Activated CD4-positive, alpha-beta T cell treated with anti-CD3 and anti-CD28 coated beads, Interleukin-2, Interleukin-4, amounts not matched to agents 100 ng/mL and 50 ng/mL, durations not matched to agents 16 hours and 8 hours (primary cell): ENCODE measurements at places on chromosomes 6 and 20.

- DNase-seq, result no peak
Observed at GRCh38 chr20:48931527-48932374, 10.2 kb downstream of the ARFGEF2 start.

DNA sequence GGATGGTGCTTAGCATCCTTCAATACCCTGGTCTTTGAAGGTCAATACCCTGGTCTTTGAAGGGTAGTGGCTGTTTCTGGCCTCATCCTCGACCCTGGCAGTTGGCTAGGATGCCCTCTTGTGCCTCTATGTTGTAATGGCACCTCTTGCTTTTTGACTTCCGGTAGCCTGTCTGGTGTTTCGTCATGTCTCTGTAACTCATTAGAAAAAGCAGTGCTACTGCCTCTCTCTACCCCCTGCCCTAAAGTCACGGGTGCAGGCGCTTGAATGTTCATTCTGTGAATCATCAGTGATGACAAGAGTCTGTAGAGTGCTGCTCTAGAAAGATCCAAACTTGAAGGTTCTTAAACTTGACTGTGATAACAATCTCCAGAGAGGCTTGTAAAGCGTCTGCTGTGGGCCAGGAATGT is 28.3 kb downstream of the RSPO4 start:
- peak; percentile 48 for DNase-seq

- no peak for DNase-seq
Observed at GRCh38 chr6:130202782-130203181, 20.0 kb downstream of the SAMD3 start.

DNA sequence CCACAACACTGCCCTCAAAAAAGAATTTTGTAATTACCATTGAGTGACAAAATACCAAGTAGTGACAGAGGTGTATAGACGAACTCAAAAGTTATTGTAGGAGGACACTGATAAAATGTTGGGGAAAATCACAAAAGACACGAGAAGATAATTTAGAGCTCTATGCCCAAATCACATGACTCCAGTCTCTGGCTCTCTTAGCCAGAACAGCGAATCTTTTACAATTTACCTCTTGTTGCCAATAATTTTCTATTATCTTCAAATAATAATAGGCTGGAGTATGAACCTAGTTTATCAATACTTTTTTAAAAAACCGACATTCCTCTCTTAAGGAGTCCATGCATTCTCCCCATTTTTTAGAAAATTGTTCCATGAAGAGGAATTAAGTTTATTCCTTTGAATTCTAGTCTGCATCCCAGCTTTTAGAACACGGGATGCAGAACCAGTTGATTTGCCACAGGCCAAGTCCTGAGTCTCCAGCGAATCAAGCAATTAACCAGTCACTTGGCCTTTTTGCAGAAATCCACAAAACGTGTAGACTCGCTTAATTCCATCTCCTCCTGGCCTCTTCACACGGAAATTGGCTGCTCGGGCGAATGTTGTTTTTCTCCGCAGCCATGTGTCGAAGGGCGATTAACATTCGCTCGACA is 507 bp upstream of the RIPPLY2 start:
- DNase-seq, result no peak

DNA sequence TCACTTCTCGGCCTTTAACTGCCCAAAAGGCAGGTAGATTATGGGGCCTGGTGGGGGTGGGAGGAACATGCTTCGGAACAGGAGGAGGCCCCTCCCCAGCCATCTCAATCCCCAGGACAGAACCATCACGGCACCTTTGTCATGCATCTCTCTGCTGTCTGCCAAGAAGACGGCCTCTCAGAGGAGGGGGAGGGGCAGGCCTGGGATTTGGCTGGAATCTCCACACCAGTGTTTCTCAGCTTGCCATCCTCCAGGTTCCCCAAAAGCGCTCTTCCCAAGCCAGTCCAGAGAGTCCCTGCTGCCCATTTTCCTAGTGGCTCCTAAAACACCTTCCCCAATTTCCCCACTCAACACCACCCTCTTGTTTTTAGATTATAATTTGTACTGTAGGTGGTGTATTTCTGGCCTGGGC is 2.5 kb upstream of the POU5F1 start:
- DNase-seq, result no peak

DNA sequence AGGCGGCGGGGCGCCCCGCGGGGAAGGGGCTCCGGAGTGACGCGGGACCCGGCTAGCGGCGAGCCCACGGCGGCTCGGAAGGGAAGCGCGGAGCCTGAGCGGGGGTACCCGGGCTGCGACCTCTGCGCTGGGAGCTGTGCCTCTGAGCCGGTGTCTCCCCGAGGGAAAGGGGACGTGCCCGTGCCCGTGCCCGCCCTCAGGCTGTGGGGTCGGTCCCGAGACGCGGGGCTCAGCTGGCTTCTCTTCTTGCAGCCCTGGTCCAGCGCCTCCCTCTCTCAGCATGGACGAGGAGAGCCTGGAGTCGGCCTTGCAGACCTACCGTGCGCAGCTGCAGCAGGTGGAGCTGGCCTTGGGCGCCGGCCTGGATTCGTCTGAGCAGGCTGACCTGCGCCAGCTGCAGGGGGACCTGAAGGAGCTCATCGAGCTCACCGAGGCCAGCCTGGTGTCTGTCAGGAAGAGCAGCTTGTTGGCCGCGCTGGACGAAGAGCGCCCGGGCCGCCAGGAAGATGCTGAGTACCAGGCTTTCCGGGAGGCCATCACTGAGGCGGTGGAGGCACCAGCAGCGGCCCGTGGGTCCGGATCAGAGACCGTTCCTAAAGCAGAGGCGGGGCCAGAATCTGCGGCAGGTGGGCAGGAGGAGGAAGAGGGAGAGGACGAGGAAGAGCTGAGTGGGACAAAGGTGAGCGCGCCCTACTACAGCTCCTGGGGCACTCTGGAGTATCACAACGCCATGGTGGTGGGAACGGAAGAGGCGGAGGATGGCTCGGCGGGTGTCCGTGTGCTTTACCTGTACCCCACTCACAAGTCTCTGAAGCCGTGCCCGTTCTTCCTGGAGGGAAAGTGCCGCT is 686 bp downstream of the ZGPAT start:
- DNase-seq, result no peak

DNA sequence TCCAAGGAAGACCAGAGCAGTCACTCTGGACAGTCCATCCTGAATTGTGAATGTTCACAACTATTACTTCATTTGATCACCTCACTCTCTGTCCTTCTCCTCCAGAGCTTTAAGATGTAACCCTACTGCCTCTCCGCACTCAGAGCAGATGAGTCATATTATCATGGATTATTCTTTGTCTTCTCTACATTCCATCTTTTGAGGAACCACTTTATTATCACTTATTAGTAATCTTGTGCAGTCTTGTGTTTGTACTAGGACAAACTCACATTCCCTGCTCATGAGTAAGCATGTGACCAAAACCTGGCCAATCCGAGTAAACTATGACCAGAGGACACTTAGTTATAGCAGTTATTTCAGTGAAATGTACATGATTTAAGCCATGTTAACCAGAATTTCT is 401.5 kb upstream of the ADGRB3 start:
- DNase-seq, result no peak

GRCh38 chr6:109212683-109213082 is 117.4 kb downstream of the CEP57L1 start:
- no peak for DNase-seq

- no peak for DNase-seq
Observed at GRCh38 chr6:6995328-6995727, 112.4 kb upstream of the RREB1 start.

- DNase-seq, result no peak
Observed at GRCh38 chr6:45951321-45952167, 64.1 kb downstream of the CLIC5 start.

DNA sequence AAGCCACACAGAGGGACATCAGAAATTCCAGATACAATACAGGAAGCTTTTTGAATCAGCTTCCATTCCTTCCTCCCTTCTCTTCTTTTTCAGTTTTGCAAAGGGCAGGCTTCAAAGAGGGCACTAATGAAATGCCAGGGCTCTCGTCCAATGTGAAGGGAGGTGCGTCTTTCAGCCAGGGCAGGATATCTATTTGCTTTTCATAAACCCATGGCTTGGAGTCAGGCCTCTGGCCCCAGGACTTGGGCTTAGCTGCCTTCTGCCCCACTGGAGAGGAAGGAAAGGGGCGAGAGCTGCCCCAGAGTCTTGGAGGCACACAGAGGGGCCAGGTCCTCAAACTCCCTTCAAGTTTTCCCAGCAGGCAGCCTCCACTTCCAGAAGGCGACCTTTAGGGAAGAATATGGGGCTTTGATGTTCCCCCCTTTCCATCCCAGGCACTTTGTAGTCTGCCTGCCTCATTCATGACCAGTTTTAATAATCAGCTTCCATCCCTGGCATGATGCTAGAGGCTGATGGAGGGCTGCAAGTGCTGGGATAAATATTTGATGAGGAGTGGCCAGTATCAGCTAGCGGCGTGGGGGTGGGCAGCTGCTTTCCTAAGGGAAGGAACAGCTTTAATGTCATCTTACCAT is 234.8 kb downstream of the NRN1 start:
- DNase-seq, result no peak

DNA sequence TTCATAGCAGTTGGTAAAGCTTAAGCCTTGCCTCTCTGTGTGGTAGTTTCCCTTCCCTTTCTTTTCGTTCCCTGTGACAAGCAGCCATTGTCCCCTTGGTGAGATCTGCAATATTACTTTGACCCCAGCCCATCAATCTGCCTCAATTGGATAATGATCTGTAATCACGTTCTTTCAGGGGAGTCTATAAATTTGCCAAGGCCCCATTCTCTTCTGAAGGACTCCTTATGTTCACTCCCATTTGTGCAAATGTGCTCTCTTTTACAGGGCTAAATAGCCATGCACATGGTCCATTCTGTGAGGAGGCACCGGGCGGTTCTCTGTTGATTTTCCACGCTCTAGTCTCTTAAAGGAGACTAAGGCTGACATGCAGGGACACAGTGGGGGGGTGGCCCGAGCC is 660.4 kb upstream of the SLC35B3 start:
- no peak for DNase-seq

- no peak for DNase-seq
Observed at GRCh38 chr6:119726086-119726485, 376.5 kb upstream of the MAN1A1 start.

DNA sequence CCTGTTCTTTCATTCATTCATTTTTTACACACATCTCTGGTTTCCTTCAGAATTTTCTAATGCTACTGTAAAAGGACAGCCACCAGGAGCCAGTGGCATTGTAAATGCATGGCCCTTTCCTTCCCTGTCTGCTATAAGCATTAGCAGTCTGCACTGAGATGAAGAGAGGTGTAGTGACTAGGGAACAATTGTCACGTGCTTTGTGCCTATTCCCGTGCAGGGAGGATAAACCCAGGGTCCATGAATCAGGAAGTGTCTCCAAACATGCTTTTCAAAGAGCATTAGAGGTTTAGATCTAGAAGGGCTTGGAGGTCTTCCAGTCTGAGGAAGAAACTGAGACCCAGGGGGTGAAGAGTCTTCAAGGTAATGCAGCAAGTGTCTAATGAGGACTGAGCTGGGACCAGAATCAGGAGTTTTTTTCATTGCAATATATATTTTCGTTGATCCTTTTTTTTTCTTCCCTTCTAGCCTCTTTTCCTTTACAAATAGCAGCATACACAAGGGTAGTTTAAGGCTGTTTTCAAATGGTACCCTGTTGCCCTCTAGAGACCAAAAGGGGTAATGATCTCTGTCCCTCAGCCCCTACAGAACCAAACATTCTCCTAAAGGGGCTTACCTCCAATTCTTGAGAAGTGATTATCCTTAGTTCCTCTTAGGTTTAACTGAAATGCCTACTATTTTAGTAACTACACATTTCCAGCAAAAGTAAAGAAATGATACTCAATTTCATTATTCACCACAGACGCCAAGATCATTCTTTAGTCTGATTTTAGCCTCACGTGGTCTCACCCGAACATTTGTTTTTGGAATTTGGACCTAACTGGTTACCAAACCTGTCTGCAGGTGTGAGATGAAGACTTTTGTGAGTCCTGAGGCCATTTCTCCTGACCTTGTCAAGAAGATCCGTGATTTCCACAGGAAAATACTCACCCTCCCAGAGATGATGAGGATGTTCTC is 6.6 kb downstream of the TRIM15 start:
- DNase-seq, result peak; percentile 53

DNA sequence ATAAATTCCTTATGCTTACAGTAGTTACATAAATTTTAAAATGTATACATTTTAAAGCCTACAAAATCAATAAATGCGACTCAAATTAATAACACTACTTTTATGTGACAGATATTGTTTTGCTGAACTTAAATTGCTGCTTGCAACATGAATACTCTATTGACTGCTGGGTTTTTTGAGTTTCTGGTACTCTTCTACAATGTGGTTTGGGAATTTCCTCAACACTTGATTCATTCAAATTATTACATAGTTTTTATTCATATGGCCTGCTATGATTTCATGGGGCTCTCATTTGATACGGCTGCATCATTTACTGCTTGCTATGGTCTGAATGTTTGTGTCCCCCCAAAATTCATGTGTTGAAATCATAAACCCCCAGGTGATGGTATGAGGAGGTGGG is 2.3 kb upstream of the TXLNB start:
- no peak for DNase-seq

DNA sequence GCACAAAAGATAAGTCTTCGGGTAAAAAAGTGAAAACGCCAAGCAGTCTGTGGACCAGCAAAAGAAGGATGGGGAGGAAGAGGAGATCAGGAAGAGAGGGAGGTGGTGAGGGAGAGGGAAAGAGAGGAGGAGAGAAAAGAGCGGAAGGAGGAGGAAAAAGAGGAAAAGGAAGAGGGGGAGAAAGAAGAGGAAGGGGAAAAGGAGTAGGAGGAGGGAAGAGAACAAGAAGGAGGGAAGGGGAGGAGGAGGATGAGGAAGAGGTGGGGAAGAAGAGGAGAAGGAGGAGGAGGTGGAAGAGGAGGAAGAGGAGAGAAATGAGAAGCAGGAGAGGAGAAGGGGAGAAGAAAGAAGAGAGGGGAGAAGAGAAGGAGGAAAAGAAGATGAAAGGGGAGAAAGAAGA is 6.5 kb downstream of the LY86 start:
- DNase-seq, result no peak

GRCh38 chr6:112227992-112228391 is 26.4 kb downstream of the LAMA4 start:
- DNase-seq, result no peak

DNA sequence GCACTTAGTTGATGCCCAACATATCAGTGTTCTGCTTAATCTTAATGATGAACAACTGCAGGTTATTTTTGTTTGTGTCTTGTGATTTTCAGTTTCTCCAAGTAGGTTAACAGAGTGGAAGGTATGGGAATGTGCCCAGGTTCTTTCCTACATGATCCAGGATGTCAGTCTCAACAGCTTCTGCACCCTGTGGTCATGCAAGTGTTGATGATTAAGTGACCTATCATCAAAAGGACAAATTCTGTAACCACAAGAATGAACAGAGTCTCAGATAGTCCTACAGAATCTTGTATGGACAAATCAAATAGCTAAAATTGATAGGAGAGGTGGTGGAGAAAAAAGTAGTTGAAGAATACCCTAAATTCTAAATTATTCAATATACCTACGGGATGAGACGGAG is 26.1 kb downstream of the MAN1A1 start:
- no peak for DNase-seq

GRCh38 chr6:168100803-168101589 is 22.0 kb upstream of the FRMD1 start:
- DNase-seq, result no peak
